ENCODE measurements at places on chromosomes 12 and 14.

GRCh38 chr12:22180705-22181104 lies 134.7 kb downstream of the CMAS start:
- no peak for DNase-seq

GRCh38 chr14:103739793-103740501 lies 24.3 kb downstream of the ZFYVE21 start:
- DNase-seq, result no peak

GRCh38 chr12:131784909-131785762 lies 43.1 kb upstream of the MMP17 start:
- no peak for DNase-seq

GRCh38 chr12:79227091-79227490 lies 362.5 kb downstream of the SYT1 start:
- no peak for DNase-seq

GRCh38 chr14:45526715-45527549 lies 273.9 kb upstream of the MIS18BP1 start:
- DNase-seq, result no peak

- no peak for DNase-seq
These were observed 208.2 kb upstream of the TMTC1 start for GRCh38 chr12:29991924-29992323.

GRCh38 chr12:4036671-4037271 lies 163.6 kb upstream of the PARP11 start:
- DNase-seq, result no peak

DNA sequence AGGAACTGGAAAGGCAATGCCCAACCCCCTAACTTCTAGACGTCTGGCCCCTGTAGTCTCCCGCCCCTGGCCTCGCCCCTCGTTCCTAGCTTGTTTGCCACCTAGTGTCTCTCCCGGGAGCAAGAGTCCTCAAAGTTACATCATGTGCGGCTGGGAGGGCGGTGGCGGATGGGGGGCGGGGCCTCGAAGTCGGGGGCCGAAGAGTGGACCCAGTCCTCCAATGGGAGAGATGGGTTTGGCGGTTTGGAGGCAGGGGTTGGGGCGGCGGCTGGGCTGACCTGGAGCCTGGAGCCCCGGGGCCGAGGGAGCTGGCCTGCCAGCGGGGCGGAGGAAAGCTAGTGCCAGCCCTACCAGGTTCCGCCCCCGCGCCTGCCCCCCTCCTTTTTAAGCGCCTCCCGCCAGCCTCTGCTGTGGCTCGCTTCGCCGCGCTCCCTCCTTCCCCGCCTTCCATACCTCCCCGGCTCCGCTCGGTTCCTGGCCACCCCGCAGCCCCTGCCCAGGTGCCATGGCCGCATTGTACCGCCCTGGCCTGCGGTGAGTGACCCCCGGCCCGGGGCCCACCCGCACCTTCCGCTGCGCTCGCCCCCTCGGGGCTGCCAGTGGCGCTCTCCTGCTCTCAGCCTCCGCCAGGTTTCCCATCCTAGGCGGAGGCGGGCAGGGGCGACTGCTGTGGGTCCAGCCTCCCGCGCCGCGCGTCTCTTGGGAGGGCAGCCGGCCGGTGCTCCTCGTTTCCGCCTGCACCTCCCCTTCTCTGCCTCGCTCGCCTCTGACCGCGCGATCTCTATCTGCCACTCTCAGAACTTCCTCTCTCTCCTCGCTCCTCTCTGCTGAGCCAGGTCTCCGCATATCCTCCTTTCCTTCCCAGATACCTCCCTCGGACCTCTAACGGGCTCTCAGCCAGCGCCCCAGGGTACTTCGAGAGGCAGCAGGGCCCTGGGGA lies at the start of gene PCK2:
PCK2 (plus strand) TSS at position 411 of the 940 bp plus-strand sequence; CDS start at position 506, 95 bp downstream.
- peak; percentile 85 for DNase-seq

DNA sequence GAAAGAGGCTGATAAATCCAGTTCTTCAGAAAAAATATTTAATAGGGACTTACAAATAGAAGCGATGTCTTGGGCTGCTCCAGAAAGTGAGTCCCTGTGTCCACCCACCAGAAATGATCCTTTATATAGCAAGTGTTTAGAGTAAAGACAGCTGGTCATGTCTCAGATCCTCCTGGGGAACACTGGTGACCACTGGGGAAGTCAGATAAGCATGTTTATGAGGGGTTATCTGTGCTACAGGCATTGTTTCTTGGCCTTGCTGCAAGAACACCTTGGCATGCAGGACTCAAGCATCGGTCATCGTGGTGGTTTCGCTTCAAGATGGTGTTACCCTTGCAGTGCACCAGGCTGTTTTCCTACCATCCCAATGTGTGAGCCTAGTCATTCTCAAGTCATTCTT lies 27.2 kb downstream of the CPM start:
- no peak for DNase-seq

GRCh38 chr12:52903855-52904508 lies 894 bp downstream of the KRT8 start:
- DNase-seq, result peak; percentile 30

GRCh38 chr12:54139019-54139418 lies 49.8 kb downstream of the SMUG1 start:
- DNase-seq, result no peak

- DNase-seq, result no peak
These were observed 23.2 kb downstream of the TEAD4 start for GRCh38 chr12:2982361-2982760.

- DNase-seq, result no peak
These were observed 68.0 kb upstream of the OSBPL8 start for GRCh38 chr12:76627346-76628135.

- no peak for DNase-seq
These were observed 355.6 kb downstream of the LRIG3 start for GRCh38 chr12:58564721-58565120.

GRCh38 chr12:127310548-127310947 lies 956.4 kb upstream of the TMEM132C start:
- DNase-seq, result no peak

GRCh38 chr14:61116369-61116768 lies 135.3 kb downstream of the SLC38A6 start:
- no peak for DNase-seq

DNA sequence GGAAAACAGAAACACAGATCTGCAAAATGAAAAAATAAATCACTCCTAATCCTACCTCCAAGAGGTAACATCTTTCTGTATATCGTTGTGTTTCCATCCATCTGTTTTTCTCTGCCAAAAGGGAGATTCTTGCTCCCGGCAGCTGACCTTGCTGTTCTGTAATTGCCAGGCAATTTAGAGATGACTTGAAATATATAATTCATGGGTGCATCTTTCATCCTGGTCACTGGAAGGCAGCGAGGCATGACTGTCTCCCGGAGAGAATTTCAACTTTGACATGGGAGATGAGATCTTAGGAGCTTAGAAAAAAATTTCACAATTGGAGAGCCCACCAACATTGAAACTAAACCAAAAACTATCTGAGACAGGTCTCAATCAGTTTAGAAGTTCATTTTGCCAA lies 53.0 kb downstream of the WSCD2 start:
- no peak for DNase-seq

GRCh38 chr14:96195441-96196081 lies 9.1 kb upstream of the BDKRB2 start:
- no peak for DNase-seq

- DNase-seq, result no peak
These were observed 180.0 kb downstream of the ESR2 start for GRCh38 chr14:64114166-64114565.

- no peak for DNase-seq
These were observed 57.4 kb downstream of the APOBEC1 start for GRCh38 chr12:7608184-7608911.

GRCh38 chr12:116094475-116094874 lies 183.0 kb downstream of the MED13L start:
- DNase-seq, result no peak

DNA sequence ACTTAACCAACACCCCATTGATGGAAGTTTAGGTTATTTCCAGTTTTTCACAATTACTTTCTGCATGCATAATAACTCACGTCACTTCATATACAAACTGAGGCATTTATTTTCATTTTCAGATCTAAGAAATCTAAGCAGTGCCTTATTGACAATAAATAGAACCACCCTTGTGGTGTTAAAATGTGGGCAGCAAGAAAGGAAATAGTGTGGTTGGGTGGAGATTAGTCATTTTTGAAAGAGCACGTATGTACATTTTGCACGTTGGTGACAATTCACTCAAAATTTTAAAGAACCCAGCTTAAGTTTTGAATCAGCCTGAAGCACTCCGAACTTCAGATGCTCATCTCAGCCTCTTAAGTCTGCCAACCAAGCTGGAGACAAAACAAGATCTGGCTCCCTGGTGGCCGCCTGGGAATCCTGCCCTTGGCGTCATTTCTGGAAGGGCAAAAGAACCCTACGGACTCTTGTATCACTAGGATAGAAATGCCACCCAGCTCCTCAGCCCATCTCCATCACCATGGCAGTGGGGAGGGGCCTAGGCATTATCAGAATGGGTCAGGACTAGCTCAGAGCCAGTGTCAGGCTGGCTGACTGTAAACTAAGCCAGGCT lies 89.5 kb upstream of the BCL2L14 start:
- DNase-seq, result no peak

- DNase-seq, result no peak
These were observed 316.2 kb downstream of the EGLN3 start for GRCh38 chr14:33634631-33635030.

DNA sequence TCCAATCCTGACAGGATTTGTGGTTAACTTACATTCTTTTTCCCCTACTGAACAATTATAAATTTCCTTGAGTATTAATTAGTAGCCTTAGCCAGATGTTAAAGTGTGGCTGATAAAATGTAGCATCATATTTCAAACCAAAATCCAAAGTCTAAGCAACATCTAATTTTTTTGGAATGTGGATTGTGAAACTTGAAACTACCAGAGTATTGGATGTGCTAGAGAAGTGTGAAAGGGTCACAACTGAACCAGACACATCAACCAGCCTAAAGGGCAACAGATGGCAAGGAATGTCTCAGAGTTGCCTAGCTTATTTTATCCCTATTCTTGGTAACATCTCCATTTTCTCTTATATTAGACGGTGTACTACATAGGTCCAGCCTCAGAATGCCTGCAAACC lies 153.1 kb upstream of the DCN start:
- DNase-seq, result no peak
